ENCODE measurements at places on chromosomes 6 and 20. TPM values are rescaled to one million over a fixed set of nuclear protein-coding genes. Genes with fewer than 3 reads are reported as not detected.

SLC35D3 gene
- 0.07 TPM for total RNA-seq

PTK6 gene
- 2.4 TPM for total RNA-seq

ENPP1 gene
- 1.0 TPM for total RNA-seq

CDSN gene
- not detected for total RNA-seq

THBD gene
- 23.8 TPM for total RNA-seq

C6orf15 gene
- not detected for total RNA-seq

RFX6 gene
- total RNA-seq, result not detected

PCSK2 gene
- total RNA-seq, result not detected

CCN6 gene
- not detected for total RNA-seq

PHACTR3 gene
- not detected for total RNA-seq

HLA-DRB5 gene
- total RNA-seq, result not detected

OR2B6 gene
- 0.15 TPM for total RNA-seq

Data from A549 treated with CpdA at 1 μM for 4 hours (cell line).